Smooth muscle cell of the coronary artery (primary cell): ENCODE measurements at places on chromosomes 3 and 15. TPM values are rescaled to one million over a fixed set of nuclear protein-coding genes. Genes with fewer than 3 reads are reported as not detected.

TRA2B gene
- 149 and 162 TPM in 2 replicates for total RNA-seq

CPB1 gene
- total RNA-seq = not detected in 2 replicates

NR1I2 gene
- total RNA-seq = 0.08 TPM in 1 of 2 replicates, not detected in the other

HESX1 gene
- total RNA-seq = 0.15 TPM in 1 of 2 replicates, not detected in the other

ERICH6 gene
- total RNA-seq = 0.08 TPM in 1 of 2 replicates, not detected in the other

EPHA3 gene
- under 0.01 and 2.2 TPM in 2 replicates for total RNA-seq
